ENCODE measurements at places on chromosomes 7 and 10. TPM values are rescaled to one million over a fixed set of nuclear protein-coding genes. Genes with fewer than 3 reads are reported as not detected.

DNA sequence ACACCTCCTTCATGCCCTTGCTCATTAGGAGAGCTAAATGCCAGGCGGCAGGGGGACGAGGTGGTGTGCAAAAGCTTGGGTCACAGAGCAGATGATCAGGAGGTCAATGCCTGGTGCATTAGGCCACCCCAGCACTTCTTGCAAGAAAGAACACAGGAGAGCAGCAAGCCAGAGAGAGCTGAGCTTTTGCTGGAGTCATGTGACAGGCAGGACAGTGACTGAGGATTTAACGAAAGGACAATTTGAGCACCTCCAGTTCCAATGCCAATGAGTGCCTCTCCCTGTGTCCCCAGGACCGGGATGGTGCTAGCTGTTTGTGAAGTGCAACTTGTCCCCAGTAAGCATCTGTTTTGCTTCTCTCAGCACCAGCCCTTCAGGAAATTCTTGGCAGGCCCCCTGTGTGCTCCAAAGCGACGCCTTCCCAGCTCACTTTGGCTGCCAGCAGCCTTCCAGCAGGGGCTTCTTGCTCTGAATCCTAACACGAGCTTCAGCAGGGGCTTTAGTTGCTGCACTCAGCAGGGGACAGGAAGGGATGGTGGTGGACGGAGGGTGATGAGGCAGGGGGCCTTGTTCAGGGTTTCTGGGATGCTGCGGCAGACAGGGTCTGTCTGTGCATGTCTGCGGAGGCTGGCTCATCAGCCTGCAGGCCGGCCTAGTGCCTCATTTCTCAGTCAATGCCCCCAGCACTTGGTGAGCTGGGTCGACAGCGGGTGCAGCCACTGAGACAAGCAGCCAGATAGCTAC, 368.1 kb downstream of the RPS24 start:
- DNase-seq = no peak

GRCh38 chr7:11702938-11703337, 129.1 kb downstream of the THSD7A start:
- DNase-seq = no peak

DNA sequence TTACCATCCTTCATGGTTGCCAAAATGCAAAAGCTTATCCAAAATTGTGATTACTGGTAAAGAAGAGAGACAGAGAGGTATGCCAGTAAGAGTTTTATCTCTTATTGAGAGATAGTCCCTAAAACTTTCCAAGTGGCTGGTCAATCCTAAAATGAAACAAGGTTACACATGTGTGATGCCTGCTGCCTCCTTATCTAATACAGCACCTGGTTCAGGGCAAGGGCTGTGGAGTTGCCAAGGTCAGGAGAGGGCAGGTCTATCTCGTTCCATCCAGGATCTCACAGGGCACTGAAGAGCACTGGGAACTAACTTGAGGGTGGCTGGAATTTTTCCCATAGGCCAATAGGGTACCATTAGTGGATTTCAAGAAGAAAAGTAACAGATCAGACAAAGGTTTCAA, 18.3 kb downstream of the VOPP1 start:
- no peak for DNase-seq

- DNase-seq = no peak
Measured at GRCh38 chr10:109114579-109114978, 808.7 kb downstream of the XPNPEP1 start.

- DNase-seq = no peak
Measured at GRCh38 chr7:54336800-54337199, 205.4 kb upstream of the VSTM2A start.

DNA sequence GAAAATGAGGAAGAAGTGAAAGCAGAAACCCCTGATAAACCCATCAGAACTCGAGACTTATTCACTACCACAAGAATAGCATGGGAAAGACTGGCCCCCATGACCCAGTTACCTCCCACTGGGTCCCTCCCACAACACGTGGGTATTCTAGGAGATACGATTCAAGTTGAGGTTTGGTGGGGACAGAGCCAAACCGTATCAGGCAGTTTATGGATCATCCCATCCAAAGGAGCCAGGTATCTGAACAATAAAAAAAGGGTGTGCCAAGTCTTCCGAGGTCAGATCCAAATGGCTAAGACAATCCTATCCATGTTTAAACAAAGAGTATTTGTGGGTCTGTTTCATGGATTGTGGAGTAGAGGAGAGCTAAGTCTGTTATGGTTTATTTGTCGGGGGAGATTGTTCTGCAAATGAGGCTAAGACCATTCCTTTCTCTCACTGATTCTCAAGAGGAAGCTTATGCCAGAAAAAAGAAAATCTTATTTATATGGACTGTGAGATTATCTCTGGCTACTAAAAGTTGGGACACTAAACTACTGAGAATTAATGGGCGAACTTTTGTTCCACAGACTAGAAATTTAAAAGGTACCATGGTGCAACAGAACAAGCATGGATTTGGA, 203.7 kb downstream of the IPMK start:
- DNase-seq = no peak

- DNase-seq = no peak
Measured at GRCh38 chr7:117273814-117274225, 49.0 kb downstream of the WNT2 start.

DNA sequence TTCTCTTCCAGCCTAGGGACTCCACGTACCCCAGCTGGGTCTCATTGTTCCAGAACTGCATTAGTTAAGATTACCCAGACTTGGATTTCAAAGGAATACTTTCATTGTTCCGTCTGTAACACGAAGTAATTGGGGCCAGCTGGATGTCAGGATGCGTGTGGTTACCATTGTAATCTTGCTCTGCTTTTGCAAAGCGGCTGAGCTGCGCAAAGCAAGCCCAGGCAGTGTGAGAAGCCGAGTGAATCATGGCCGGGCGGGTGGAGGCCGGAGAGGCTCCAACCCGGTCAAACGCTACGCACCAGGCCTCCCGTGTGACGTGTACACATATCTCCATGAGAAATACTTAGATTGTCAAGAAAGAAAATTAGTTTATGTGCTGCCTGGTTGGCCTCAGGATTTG, 21.0 kb downstream of the LRRC17 start:
- no peak for DNase-seq

- DNase-seq = peak; percentile 35
Measured at GRCh38 chr10:44858988-44859387, 52.1 kb upstream of the TMEM72 start.

DNA sequence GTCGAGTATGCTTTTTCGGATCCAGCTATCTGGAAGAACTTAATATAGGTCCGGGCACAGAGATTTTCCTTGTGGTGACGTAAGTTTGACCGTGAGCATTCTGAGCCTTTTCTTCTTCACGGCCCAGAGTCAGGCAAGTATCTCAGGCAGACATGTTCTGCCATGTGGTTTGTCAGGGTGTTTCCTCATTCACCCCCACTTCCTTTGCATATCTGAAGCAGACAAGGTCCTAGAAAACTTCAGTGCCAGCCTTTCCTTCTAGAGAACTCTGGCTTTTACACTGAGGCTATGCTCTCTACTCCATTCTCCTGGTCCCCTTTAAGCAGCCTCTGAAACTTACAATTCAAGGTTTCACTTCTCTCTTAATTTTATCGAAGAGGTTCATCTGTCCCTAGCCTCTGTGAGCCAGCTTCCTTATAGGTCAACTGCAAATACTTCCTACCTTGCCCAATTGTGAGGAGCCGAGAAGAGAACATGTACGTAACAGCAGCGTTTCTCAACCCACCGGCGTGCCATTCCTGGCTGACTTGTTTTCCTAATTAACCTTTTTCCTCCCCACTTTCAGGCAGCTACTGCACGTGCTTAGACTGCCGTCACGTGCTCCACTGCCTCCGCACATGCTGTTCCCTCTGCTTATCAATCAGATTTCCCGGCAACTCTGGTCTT, 47.3 kb downstream of the CDCA7L start:
- no peak for DNase-seq

DNA sequence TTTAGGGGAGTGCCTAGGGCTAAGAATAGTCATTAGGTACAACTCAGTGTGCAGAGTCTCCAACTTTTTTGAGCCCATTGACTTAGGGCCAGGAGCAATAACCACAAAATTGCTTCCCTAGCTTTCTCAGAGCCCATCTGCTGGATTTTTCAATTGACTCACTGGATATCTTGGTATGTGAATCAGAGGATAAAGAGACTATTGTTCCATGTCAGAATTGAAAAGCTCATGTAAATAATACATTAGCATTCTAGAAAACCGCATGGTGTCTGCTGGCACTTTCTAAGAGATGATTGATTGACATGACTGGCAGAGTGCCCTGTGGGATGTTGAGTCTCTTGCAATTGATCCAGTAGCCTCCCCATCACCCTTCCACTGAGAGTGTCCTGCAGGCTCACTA, 246.2 kb downstream of the CCDC7 start:
- peak; percentile 100 for DNase-seq

- no peak for DNase-seq
Measured at GRCh38 chr7:108235451-108236061, 105.4 kb upstream of the LAMB4 start.

Gene AGMO
- total RNA-seq = not detected

Gene FAM131B
- 6.9 TPM for total RNA-seq

Gene CPVL
- 14.7 TPM for total RNA-seq

Gene TWIST1
- total RNA-seq = 22.3 TPM

Gene KCNIP2
- 1.5 TPM for total RNA-seq

Gene CALHM3
- total RNA-seq = 4.1 TPM

Measured in PC-3 (cell line).